Breast epithelium (tissue), 4 donors: ENCODE measurements at places on chromosomes 6 and 20. TPM values are rescaled to one million over a fixed set of nuclear protein-coding genes. Genes with fewer than 3 reads are reported as not detected.

DNA sequence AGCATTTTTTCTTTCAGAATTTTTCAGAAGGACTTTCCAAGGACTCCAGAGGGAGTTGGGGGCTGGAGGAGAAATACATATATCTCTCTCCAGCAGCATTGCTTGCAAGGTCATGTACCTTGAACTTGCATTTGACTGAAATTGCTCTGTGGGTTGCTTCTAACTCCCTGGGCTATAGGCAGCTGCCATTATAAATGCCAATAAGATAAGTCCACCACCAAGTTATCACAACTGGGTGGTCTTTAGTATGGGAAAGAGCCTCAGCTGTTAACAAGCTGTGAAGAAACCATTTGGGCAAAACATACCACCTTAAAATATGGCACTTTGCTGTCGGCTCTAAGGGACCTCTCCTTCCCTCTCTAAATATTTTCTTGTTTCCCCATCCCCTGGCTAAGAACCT is 20.9 kb upstream of the CITED2 start:
- DNase-seq = no peak

- DNase-seq = no peak
These were observed 279.7 kb downstream of the CDH4 start for GRCh38 chr20:61531553-61532345.

- no peak for DNase-seq
These were observed 76.8 kb upstream of the DUSP22 start for GRCh38 chr6:215335-216034.

GRCh38 chr6:159045801-159046200 is 1.0 kb upstream of the TAGAP start:
- DNase-seq = no peak

DNA sequence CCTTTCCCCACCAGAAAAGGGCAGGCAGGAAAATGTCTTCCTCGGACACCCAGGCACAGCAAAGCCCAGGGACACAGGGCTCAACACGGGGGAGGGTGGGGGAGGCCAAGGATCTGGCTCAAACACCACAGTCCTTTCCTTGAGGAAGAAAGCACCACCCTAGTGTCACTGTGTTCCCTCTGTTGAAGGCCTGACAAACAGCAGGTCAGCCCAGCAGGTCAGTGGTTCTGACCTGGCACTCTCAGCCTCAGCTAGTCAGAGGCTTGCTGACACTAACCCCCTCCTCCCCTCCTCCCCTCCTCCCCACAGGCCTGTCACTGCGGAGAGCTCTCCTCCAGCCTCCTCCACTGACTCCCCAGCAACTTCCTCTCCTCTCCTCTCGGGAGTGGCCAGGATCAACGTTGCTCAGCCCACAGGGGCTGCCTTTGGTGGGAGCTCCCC is 239.6 kb downstream of the LRFN2 start:
- DNase-seq = no peak

DNA sequence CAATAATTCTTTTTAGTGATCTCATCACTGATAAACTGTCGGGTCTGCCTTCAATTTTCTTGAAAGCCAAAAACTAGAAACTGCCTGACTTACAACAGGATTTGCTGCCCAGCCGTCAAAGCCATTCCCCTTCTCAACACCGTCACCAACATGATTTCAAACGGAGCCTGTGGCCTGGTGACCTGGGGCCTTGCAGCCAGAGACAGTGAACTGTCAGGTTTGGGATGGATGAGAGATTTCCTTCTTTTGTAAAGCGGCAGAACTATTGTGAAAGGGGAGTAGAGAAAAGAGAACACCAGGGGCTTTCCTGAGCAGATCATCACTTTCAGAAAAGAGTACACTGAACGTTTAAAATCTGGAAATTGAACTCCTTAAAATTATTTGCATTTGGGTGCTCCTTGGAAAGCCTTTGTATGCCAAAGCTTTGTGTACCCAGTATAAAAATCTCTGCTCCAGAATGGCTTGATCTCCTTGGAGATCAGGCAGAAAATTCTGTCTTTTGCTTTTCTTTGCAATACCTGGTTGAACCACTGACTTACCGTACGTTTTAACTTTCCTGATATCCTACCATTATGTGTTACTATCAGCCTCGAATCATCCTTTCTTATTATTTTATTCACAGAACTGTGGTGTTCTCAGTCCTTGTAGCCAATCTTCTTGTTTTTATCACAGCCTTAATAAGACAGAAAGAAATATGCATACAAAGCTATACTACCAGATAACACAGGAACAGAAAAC is 125.2 kb downstream of the PACRG start:
- DNase-seq = no peak

DNA sequence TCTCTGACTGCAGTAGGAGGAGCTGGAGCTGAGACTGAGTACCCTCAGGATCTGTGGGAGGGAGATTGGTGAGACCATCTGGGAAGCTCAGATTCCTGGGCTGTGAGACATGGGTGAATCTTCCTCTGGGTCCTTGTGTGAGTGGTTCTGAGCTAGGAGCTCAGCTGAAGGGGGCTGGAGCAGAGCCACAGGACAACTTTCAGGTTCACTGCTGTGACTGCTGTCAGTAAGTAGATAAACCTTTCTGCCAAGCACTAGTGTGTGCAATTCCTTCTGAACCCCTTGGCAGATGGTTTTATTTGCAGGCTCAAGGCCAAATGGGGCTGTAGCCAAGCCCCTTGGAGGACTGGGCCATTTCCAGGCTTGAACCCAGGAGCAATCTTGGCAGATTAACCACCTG is 49.6 kb upstream of the SNAP91 start:
- no peak for DNase-seq

RFX6 gene
- total RNA-seq = under 0.01 TPM

GRCh38 chr20:2338411-2339066 is 42.2 kb upstream of the TGM6 start:
- DNase-seq = no peak

DNA sequence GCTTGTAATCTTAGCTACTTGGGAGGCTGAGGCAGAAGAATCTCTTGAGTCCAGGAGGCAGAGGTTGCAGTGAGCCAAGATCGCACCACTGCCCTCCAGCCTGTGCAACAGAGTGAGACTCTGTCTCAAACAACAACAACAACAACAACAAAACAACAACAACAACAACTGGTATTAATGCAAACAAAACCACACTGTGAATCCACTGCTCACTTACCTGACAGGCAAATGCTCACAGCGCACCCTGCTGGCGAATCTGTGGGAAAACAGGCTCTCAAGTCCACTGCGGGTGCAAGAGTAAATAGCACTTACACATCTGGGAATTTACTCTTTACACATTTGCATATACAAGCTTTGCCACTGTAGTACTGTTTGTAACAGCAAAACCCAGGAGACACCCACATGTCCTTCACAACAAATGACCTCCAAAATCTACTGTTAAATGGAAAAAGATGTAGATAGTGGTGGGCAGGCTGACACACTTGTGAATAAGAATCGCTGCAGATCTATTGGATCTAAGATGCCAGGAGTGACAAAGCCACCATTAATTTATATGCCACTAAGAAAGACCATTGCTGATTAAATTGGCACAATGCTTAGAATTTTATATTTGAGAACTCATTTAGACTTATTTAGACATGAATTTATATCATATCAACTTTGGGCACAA is 29.3 kb downstream of the NSFL1C start:
- DNase-seq = peak; percentile 68

DNA sequence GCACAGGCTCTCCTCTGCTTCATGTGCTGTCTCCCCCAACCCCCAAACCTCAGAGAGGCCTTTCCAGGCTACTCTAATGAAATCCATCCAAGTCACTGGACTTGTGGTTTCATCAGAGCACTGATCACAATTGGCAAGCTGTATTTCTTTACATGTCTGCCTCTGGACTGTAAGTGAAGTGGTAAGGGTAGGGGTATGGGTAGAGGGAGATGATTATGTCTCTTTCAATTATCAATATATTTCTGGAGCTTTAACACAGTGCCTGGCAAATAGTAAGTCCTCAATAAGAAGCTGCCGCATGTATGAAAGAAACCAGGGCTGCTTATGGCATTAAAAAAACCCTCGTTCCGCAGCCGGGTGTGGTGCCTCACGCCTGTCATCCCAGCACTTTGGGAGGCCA is 5.4 kb downstream of the TRERF1 start:
- no peak for DNase-seq

- no peak for DNase-seq
These were observed 157.5 kb downstream of the CEBPB start for GRCh38 chr20:50348096-50348495.

DNA sequence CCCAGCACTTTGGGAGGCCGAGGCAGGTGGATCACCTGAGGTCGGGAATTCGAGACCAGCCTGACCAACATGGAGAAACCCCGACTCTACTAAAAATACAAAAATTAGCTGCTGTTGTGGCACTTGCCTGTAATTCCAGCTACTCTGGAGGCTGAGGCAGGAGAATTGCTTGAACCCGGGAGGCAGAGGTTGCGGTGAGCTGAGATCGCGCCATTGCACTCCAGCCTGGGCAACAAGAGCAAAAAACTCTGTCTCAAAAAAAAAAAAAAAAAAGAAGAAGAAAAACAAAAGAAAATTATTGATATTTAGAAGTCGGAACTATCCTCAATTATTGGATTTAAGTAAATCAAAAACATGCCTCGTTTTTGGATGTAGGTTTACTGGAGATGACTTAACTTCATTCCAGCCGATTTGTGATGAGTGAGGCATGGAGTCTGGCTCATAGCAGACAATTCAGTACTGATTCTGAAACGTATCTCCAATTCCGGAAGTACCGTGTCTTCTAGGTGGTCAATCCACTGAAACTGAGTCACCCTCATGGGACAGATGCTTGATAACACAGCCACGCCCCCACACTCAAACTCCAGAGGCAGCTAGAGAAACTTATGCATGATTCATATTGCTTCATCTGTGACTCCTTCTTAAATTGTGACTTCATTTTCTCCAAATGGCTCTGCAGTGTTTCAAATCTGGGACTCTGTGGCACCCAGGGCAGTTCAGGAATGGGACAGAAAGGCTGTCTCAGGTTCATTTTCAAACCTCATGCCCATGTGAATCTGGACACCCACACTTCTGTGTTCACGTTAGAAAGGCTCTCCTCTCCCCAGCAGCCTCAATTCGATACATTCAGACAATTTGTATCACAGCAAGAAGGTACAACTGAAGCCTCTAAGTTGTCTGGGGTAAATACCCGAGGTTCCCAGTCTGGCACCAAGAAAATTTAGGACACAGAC is 110.4 kb upstream of the ARMC2 start:
- no peak for DNase-seq

GRCh38 chr6:28368522-28368921 is 18.8 kb downstream of the ZKSCAN3 start:
- DNase-seq = no peak

C20orf202 gene
- total RNA-seq = not detected

IL17F gene
- total RNA-seq = not detected

- peak; percentile 30 for DNase-seq
These were observed 25.5 kb downstream of the IYD start for GRCh38 chr6:150394053-150394898.

DNA sequence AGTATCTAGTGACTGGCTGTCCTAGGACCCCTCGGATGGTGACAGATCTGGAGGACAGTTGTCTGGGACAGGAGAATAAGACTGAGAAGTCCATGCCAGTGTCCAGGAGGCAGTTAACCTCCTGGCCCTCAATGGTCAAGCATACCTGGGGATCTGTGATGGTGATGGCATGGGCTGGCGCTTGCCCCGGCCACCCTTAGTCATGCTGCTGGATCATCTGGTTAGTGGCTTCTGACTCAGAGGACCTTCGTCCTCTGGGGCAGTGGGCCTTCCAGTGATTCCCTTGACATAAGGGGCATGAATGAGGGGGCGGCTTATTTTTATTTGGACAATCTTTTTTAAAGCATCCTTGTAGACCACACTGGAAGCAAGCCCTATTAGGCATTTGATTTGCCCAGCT is 24.0 kb upstream of the SF3B5 start:
- DNase-seq = no peak

HRH3 gene
- not detected for total RNA-seq

LY6G5B gene
- 6.2 TPM for total RNA-seq

GRCh38 chr6:109242029-109242428 is 140.2 kb downstream of the CD164 start:
- no peak for DNase-seq

DNA sequence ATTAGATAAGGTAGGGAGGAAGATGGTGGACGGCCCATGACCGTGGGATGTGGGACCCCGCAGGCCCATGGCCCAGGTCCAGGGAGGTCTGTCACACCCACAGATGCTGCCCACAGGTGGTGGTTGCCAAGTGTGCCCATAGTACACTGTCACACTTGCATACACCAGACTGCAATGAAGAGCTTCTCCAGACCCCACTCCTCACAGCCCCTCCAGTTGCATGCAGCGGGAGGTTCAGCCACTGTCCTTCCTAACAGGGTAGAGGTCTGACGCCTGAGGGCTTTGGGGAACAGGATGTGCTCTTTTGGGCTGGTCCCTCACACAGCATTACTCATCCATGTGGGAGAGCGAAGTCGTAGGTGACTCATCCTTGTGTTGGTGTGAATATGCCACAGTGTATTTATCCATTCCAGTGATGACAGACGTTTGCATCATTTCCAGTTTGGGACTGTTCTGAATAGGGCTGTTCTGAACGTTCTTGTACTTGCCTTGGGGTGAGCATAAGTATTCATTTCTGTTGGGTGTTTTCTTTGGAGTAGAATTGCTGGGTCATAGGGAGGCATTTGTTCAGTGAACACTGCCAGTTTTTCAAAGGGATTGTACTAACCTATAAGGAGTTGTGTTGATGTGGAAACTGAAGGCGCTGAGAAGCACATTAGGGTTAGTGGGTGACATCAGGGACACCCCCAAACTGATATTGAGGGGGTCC is 10.1 kb upstream of the PYGB start:
- DNase-seq = no peak

SYCP2 gene
- 12.5 TPM for total RNA-seq

- peak; percentile 46 for DNase-seq
These were observed 11.9 kb downstream of the SULF2 start for GRCh38 chr20:47773371-47773786.

- DNase-seq = no peak
These were observed 87.0 kb downstream of the PPP1R3G start for GRCh38 chr6:5172041-5172653.

MARCKS gene
- 50.8 TPM for total RNA-seq

OR2B6 gene
- total RNA-seq = not detected

DNA sequence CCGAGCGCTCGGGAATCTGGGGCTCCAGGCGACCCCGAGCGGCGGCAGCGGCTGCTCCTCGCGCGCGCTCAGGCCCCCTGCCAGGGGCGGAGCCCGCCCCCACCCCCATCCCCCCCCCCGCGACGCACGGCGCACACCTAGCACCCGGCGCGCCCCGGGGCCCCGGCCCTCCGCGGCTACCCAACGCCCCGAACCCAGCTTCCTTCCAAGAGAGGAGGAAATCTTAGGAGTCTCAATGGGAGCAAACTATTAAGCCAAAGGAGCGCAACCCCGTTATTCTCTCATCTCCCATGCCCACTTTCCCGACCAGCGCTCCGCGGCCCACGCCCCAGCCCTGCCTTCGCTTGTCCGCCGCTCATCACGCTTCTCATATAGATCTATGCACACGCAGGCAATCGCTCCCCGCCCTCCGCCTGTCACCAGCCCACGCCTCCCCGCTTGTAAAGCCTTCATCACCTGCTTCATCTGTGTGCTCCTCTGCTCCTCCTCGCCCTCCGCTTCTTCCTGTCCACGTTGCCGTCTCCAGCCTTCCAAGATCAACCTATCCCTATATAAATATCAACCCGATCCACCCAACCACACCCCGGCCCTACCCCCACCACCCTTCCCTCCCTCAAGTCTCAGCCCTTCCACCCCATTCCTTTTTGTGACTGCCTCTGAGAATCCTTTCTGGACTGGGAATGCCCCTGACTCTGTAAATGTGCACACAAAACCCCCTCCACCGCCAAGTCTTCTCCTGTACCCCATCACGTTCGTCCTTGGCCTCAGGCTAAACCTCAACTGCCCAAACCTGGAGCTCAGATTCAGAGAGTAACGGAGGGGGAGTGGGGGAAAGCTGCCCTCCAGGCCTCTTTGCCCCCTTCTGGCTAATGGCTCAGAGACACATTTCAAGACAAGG is at the start of gene DLK2:
DLK2 (minus strand) TSS at position 18 of the 898 bp plus-strand sequence. CDS start 723 bp downstream, outside the sequence.
- no peak for DNase-seq

- DNase-seq = no peak
These were observed 57.2 kb downstream of the ZNF292 start for GRCh38 chr6:87212596-87212995.
